ENCODE measurements at places on chromosomes 13 and 19.

- no peak for DNase-seq
Observed at GRCh38 chr13:55073000-55073399, 2044.4 kb downstream of the OLFM4 start.

DNA sequence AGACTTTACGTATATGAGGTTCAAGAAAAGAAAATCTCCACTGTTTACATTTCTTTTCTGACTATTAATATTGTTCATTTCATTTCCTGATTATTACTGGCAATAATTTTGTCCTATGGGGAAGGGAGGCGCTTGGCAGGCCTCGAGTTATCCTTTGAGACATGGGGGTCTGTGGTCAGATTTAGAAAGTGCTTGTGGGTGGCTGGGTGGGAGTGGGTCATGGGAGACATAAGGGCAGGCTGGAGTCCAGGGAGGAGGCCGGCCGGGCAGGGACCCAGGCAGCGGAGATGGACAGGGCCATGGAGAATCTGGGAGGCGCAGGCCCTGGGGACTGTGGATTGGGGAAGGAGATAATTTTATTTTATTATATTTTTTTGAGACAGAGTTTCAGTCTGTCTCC lies 40.1 kb downstream of the LTBP4 start:
- no peak for DNase-seq

DNA sequence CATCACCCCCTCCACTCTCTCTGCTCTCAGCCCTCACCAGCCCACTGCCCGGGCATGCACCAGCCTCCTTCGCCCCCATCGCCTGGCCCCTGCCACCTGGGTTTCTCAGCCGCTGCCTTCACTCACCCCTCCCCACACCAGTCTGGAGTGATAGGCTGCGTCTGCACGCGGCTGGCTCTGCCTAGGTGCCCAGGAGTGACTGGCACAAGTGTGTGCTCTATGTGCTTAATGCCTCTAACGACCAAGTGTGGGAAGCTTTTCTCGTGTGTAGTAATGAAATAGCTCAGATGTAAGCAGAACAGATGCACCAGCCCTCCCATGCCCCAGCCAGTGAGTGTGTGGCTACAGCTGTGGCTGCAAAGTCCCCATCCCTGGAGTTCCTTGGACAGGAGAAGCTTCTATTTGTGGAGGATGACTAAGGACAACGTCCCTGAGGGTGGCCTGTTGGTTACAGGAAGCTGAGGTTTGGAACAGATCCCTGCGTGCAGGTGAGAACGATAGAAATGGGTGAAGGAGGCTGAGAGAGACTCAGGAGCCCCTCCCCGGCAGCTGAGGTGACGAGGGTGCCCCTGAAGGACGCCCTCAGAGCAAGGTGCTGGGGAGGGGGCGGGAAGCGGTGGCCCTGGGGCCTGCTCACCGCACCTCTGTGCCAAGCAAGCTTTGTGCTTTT lies 35.6 kb downstream of the ATP11A start:
- DNase-seq, result no peak

GRCh38 chr19:5790559-5791520 lies at the start of gene DUS3L:
Gene DUS3L (minus strand): TSS chr19:5791163. CDS start chr19:5791141, 22 bp downstream.
- DNase-seq, result peak; percentile 92

- no peak for DNase-seq
Observed at GRCh38 chr13:65347420-65348030, 1882.6 kb downstream of the PCDH9 start.

GRCh38 chr19:38044267-38045111 lies 137.5 kb downstream of the SIPA1L3 start:
- no peak for DNase-seq

DNA sequence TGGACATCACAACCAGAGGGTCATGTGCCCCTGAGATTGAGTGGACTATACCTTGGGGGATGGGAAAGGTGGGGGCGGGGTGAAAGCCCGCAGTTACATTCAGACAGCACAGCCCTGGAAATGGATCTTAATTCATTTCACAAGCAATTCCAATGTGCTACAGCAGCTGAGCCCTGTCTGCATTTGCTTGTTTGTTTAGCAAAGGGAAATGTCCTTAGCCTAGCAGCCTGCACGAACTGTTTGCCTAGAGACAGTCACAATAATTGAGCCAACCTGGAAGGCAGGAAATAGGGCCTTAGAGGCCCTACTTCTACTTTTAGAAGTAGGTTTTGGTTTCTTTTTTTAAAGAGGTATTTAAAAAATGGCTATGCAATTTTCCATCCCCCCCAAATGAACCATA lies 177.3 kb upstream of the KL start:
- no peak for DNase-seq

- DNase-seq, result no peak
Observed at GRCh38 chr13:25175431-25175830, 3.3 kb upstream of the AMER2 start.

DNA sequence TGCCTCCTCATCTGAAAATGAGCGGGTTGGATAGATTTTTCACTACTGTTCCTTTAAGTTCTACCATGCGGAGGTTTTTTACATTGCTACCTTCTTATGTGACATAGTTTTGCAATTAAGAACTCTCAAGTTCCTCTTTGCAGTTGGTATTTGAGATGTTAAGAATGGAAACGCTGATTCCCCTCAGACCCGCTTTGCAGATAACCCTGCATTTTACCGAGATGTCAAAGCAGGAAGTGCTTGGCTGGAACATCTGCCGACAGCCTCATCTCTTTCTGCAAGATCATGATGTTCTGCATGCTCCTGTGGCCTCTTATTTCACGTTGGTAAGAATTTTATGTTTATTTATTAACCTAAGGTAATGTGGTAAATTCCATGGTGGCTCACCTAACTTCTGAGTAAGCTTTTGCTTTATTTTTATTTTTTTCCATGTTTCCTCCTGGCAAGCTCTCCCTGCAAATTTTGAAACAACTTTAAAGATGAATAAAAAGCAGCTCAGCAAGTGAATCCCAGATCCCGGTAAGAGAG lies 22.5 kb downstream of the PABPC3 start:
- DNase-seq, result no peak

GRCh38 chr13:49146950-49147355 lies 73.2 kb upstream of the MLNR start:
- DNase-seq, result no peak

DNA sequence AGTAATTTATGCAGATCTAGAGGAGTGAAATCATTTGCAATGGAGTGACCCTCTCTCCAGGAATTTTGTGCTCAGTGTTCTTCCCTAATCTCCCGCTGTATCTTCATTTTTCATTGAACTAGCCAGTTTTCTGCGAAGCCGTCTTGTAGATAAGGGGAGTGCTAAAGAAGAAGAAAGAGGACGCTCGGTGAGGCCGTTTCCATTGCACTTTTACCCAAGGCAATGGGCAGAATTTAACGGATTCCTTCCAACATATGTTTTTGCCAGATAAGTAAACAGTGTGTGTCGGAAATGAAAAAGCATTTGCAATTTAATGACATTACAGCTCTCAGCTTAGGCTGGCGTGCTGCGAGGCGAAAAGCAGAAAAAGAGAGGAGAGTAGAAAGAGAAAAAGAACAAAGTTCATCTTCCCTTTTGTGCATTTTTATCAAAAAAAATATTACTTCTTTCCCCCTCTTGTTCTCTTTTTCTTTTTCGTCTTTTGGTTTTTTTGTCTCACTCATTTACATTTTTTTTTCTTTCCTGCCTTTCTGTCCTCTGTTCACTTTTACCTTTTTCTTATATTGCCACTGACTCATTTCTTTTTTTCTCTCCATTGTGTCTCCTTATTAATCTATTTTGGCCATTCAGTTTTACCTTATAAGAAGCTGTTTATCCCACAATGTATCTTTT lies 49.9 kb downstream of the SOX21 start:
- no peak for DNase-seq

Measured in stimulated activated CD8-positive, alpha-beta memory T cell treated with anti-CD3 and anti-CD28 coated beads, Interleukin-4, amount 100 ng/mL, for 1 hour (primary cell).